ENCODE measurements at places on chromosomes 6 and 20.

DNA sequence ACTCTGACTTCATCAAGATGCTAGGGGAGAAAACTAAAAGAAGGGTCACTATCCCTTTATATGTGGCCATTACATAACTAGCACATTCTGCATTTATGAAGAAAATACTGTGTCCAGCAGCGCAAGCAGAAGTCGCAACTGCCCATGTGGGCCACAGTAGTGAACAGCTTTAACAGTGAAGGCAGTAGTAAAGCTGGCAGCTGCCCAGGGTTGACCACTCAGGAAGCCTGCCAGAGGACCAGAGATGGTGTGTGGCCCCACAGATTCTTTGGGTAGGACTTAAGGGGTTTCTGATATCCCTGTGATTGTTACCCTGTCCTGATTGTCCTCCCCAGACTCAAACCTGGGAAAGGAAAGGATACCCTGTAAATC is 88.3 kb upstream of the NT5E start:
- no peak overlapping the region for H3K27ac ChIP-seq
- H3K36me3 ChIP-seq: no peaks in the 10 kb centered on the region
- H3K4me3 ChIP-seq: no peak overlapping the region

DNA sequence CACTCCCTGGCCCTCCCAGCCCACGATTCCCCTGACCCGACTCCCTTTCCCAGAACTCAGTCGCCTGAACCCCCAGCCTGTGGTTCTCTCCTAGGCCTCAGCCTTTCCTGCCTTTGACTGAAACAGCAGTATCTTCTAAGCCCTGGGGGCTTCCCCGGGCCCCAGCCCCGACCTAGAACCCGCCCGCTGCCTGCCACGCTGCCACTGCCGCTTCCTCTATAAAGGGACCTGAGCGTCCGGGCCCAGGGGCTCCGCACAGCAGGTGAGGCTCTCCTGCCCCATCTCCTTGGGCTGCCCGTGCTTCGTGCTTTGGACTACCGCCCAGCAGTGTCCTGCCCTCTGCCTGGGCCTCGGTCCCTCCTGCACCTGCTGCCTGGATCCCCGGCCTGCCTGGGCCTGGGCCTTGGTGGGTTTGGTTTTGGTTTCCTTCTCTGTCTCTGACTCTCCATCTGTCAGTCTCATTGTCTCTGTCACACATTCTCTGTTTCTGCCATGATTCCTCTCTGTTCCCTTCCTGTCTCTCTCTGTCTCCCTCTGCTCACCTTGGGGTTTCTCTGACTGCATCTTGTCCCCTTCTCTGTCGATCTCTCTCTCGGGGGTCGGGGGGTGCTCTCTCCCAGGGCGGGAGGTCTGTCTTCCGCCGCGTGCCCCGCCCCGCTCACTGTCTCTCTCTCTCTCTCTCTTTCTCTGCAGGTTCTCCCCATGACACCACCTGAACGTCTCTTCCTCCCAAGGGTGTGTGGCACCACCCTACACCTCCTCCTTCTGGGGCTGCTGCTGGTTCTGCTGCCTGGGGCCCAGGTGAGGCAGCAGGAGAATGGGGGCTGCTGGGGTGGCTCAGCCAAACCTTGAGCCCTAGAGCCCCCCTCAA is at the start of gene LTA:
LTA (plus strand) TSS at position 249 of the 871 bp plus-strand sequence; CDS start at position 703, 454 bp downstream.
- peaks cover 22% of the 10 kb centered on the region for H3K27me3 ChIP-seq
- peaks cover 87% of the 10 kb centered on the region for H3K4me1 ChIP-seq
- peak within 1 kb of the TSS; percentile 96 for H3K27ac ChIP-seq
- peak; percentile 79 for DNase-seq

- DNase-seq: no peak
- H3K27ac ChIP-seq: no peak overlapping the region
- H3K36me3 ChIP-seq: no peaks in the 10 kb centered on the region
- no peaks in the 10 kb centered on the region for H3K27me3 ChIP-seq
- H3K4me1 ChIP-seq: no peaks in the 10 kb centered on the region
Measured at GRCh38 chr6:79403086-79403485, 134.1 kb downstream of the LCA5 start.

DNA sequence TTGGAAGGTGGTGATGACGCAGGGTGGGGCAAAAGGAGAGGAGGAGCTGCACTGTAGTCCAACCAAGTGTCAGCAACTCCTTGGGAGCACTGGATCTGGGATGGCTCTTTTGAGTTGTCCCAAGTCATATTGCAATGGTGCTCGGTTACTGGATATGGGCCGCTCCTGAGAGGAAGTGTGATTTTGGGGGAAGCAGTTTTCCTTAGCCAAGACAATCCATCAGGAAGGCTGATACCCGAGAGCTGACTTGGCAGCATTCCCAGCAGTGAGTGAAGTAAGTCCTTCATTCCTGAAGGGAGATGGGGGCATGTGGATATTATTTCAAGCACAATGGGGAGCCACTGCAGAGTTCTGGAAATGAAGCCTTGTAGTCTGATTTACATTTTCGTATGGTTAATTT is 354.1 kb downstream of the RFPL4B start:
- H3K4me1 ChIP-seq: no peaks in the 10 kb centered on the region
- DNase-seq: no peak
- no peak overlapping the region for H3K27ac ChIP-seq
- H3K36me3 ChIP-seq: no peaks in the 10 kb centered on the region
- no peak overlapping the region for H3K4me3 ChIP-seq

Measured in activated CD4-positive, alpha-beta memory T cell treated with anti-CD3 and anti-CD28 coated beads, Interleukin-2, amount 10 ng/mL, durations not matched to agents 7 days and 5 days (primary cell).